ENCODE measurements at places on chromosomes 1 and 21. TPM values are rescaled to one million over a fixed set of nuclear protein-coding genes. Genes with fewer than 3 reads are reported as not detected.

The PCSK9 gene
- total RNA-seq: 0.28 TPM

The KIAA1614 gene
- 12.3 TPM for total RNA-seq

The RHD gene
- not detected for total RNA-seq

The FLG2 gene
- not detected for total RNA-seq

The NTPCR gene
- 40.2 TPM for total RNA-seq

The SNX7 gene
- 34.6 TPM for total RNA-seq

The TGFB2 gene
- total RNA-seq: 12.2 TPM

The SLC45A3 gene
- 7.2 TPM for total RNA-seq

The KRTAP7-1 gene
- not detected for total RNA-seq

The PROX1 gene
- 6.6 TPM for total RNA-seq

The AQP10 gene
- not detected for total RNA-seq

The SZT2 gene
- total RNA-seq: 66.8 TPM

The SNX27 gene
- total RNA-seq: 46.3 TPM

The GPR25 gene
- total RNA-seq: 0.19 TPM

The SELENOF gene
- total RNA-seq: 239 TPM

The TPTE gene
- total RNA-seq: not detected

The C1orf50 gene
- 7.5 TPM for total RNA-seq

- no peak overlapping the region for H3K27ac ChIP-seq
- no peaks in the 10 kb centered on the region for H3K4me1 ChIP-seq
- H3K4me3 ChIP-seq: no peak overlapping the region
- H3K27me3 ChIP-seq: no peaks in the 10 kb centered on the region
Measured at GRCh38 chr1:247295274-247295684, 36.4 kb downstream of the ZNF496 start.

DNA sequence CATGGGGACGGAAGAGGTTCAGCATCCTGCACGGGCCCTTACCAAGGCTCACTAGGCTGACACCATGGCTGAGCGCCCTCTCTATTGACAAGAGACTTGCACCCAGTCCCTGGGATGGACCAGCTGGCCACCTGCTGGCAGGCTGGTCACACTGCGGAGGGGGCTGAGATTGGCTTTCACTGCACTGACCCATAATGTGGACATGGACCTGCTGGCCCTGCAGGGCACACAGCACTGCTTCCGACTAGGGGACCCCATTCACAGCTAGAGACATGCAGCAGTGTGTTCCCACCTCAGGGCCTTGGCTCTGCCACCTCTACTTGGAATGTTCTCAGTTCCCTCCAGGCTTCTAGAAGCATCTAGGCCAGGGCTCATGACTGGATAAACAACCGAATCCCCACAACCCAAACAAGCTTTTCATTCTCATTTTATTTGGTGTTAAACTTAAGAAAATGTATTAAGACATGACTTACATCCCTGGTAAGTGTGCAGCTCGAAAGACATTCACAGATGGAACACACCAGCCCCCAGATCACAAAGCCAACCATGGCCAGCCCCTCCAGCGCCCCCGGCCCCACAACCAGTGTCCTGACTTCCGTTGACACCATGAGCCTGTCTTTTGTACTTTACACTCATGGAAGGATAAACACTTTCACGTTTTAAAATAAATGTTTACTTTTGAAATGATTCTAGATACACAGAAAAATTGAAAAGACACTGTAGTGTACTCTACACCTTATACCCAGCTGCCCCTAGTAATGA lies 9.3 kb upstream of the SRARP start:
- no peak overlapping the region for H3K4me3 ChIP-seq
- H3K27me3 ChIP-seq: no peaks in the 10 kb centered on the region
- peak; percentile 42 for DNase-seq
- no peaks in the 10 kb centered on the region for H3K36me3 ChIP-seq
- no peaks in the 10 kb centered on the region for H3K4me1 ChIP-seq

GRCh38 chr1:64675718-64676345 lies 69.0 kb upstream of the RAVER2 start:
- no peak overlapping the region for H3K27ac ChIP-seq
- DNase-seq: no peak
- no peak overlapping the region for H3K4me3 ChIP-seq

DNA sequence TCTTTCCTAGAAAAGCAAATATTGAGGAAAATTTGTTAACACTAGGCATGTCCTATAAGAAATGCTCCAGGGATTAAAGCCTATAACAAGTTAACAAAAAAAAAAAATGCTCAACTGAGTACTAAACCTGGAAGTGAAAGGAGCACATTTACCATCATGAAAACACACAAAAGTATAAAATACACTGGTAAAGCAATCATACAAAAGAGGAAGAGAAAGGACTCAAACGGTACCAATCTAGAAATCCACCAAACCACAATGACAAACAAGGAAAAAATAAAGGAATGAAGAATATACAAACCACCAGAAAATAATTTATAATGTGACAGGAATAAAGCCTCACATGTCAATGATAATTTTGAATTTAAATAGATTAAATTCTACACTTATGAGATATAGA lies 21.2 kb downstream of the CD1E start:
- DNase-seq: no peak
- no peaks in the 10 kb centered on the region for H3K36me3 ChIP-seq
- H3K27ac ChIP-seq: no peak overlapping the region
- no peak overlapping the region for H3K4me3 ChIP-seq

- no peak for DNase-seq
- no peak overlapping the region for H3K4me3 ChIP-seq
- no peaks in the 10 kb centered on the region for H3K36me3 ChIP-seq
- H3K27me3 ChIP-seq: no peaks in the 10 kb centered on the region
- no peak overlapping the region for H3K27ac ChIP-seq
Measured at GRCh38 chr1:114113411-114114184, 40.1 kb downstream of the SYT6 start.

- H3K27ac ChIP-seq: no peak overlapping the region
- no peaks in the 10 kb centered on the region for H3K4me1 ChIP-seq
- no peaks in the 10 kb centered on the region for H3K27me3 ChIP-seq
Measured at GRCh38 chr1:37267111-37267835, 207.1 kb upstream of the ZC3H12A start.

- H3K27ac ChIP-seq: no peak overlapping the region
- DNase-seq: no peak
- H3K4me1 ChIP-seq: no peaks in the 10 kb centered on the region
Measured at GRCh38 chr1:178964469-178965330, 61.0 kb upstream of the FAM20B start.

- no peak overlapping the region for H3K27ac ChIP-seq
- H3K36me3 ChIP-seq: no peaks in the 10 kb centered on the region
- no peaks in the 10 kb centered on the region for H3K27me3 ChIP-seq
- H3K4me3 ChIP-seq: no peak overlapping the region
- peaks cover 5% of the 10 kb centered on the region for H3K4me1 ChIP-seq
Measured at GRCh38 chr1:222927031-222927430, 112.2 kb downstream of the DISP1 start.

DNA sequence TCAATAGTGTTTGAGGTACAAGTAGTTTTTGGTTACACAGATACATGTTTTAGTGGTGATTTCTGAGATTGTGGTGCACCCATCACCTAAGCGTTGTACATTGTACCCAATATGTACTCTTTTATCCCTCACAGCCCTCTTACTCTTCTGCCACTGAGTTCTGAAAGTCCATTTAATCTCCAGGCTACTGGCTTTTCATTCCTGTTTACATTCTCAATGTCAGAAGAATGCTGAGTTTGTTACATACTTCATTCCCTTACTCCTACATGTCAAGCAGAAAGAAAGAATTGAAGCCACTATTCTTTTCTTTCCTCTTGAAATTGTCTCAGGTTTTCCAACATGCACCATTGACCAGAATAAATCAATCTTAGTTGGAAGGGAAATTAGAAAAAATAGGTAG lies 1565.9 kb downstream of the PLA2G4A start:
- no peaks in the 10 kb centered on the region for H3K36me3 ChIP-seq
- H3K27ac ChIP-seq: no peak overlapping the region
- DNase-seq: no peak
- H3K4me1 ChIP-seq: no peaks in the 10 kb centered on the region
- H3K27me3 ChIP-seq: no peaks in the 10 kb centered on the region

GRCh38 chr1:1215080-1215676 lies 1.2 kb upstream of the TNFRSF4 start:
- H3K4me3 ChIP-seq: no peak overlapping the region
- no peak for DNase-seq
- no peaks in the 10 kb centered on the region for H3K27me3 ChIP-seq

GRCh38 chr1:175154629-175155472 lies 37.7 kb downstream of the KIAA0040 start:
- H3K27me3 ChIP-seq: no peaks in the 10 kb centered on the region
- H3K36me3 ChIP-seq: no peaks in the 10 kb centered on the region
- H3K27ac ChIP-seq: no peak overlapping the region
- no peaks in the 10 kb centered on the region for H3K4me1 ChIP-seq
- peak; percentile 63 for DNase-seq
- no peak overlapping the region for H3K4me3 ChIP-seq

DNA sequence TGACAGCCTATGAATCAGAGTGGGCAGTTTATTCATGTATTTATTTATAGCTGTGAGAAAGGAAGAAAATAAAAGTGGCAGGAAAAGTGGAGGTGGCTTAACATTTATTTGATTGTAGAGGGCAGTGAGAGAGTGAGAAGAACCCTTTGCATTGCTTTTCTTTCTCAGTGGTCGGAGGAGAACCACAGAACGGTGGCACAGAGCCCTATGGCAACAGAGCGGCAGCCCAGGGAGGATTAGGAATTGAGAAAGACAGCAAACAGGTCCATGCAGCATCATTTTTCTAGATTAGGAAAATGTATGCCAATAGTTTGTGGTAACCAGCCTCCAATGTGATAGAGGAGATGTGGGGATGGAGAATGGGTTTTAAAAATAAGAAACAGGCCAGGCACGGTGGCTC lies 53.1 kb downstream of the NMNAT2 start:
- H3K4me1 ChIP-seq: no peaks in the 10 kb centered on the region
- H3K4me3 ChIP-seq: no peak overlapping the region
- no peaks in the 10 kb centered on the region for H3K27me3 ChIP-seq
- H3K36me3 ChIP-seq: no peaks in the 10 kb centered on the region
- no peak for DNase-seq

DNA sequence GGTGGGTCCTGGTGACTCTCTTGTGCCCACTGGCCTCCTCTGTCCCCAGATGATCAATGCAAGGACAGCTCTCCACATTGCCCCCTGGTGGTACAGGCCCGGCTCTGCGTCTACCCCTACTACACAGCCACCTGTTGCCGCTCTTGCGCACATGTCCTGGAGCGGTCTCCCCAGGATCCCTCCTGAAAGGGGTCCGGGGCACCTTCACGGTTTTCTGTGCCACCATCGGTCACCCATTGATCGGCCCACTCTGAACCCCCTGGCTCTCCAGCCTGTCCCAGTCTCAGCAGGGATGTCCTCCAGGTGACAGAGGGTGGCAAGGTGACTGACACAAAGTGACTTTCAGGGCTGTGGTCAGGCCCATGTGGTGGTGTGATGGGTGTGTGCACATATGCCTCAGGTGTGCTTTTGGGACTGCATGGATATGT lies 10.8 kb downstream of the ADAMTSL4 start:
- peaks cover 4% of the 10 kb centered on the region for H3K36me3 ChIP-seq
- H3K27me3 ChIP-seq: no peaks in the 10 kb centered on the region
- H3K4me3 ChIP-seq: no peak overlapping the region
- H3K27ac ChIP-seq: peak overlapping the region; percentile 100
- H3K4me1 ChIP-seq: peaks cover 3% of the 10 kb centered on the region
- DNase-seq: peak; percentile 78

DNA sequence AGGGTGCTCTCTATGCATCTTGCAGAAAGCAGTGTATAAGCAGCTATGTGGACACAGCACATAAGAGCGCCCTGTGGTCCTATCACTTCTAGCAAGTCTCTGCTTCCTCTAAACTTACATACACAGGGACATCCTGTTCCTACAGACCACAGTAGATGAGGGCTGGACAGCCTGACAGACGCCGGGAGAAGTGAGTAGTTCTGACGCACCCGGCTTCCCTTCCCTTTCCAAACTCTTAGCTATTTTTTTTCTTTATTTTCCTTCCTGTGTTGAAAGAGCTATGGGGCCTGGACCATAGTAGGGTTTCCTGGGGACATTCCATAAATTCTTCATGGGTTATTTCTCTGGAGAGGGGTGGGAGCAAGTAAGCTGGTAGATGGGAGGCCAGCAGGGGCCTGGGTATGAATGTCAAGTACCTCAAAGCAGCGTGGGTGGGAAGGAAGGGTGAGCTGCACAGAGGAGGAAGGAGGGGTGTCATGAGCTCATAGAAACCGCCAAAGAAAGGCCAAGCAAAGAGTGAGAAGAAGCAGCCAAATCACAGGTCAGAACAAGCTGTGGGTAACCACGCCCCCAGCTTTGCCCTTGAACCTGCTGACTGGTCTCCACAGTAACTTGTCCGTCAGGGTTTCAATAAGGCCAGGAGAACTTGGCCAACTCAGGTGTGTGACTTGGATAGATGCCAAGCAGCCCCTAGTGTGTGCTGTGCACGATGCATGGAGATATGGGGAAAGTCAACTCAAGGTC lies 36.6 kb downstream of the PLXNA2 start:
- H3K36me3 ChIP-seq: no peaks in the 10 kb centered on the region
- no peak overlapping the region for H3K4me3 ChIP-seq
- peaks cover 22% of the 10 kb centered on the region for H3K4me1 ChIP-seq
- H3K27ac ChIP-seq: peak overlapping the region; percentile 11
- no peaks in the 10 kb centered on the region for H3K27me3 ChIP-seq

GRCh38 chr1:207248544-207249198 lies 72.8 kb upstream of the CD55 start:
- H3K4me1 ChIP-seq: no peaks in the 10 kb centered on the region
- H3K27ac ChIP-seq: no peak overlapping the region
- no peaks in the 10 kb centered on the region for H3K36me3 ChIP-seq
- H3K4me3 ChIP-seq: no peak overlapping the region

GRCh38 chr1:47725000-47725473 lies 272.1 kb downstream of the TRABD2B start:
- DNase-seq: no peak
- H3K4me3 ChIP-seq: no peak overlapping the region
- no peaks in the 10 kb centered on the region for H3K36me3 ChIP-seq
- peaks cover 3% of the 10 kb centered on the region for H3K27me3 ChIP-seq

GRCh38 chr1:97348599-97349265 lies 572.1 kb downstream of the DPYD start:
- H3K27ac ChIP-seq: no peak overlapping the region
- H3K27me3 ChIP-seq: no peaks in the 10 kb centered on the region
- H3K4me3 ChIP-seq: no peak overlapping the region
- no peak for DNase-seq
- H3K4me1 ChIP-seq: no peaks in the 10 kb centered on the region

GRCh38 chr1:21930080-21930571 lies 7.0 kb downstream of the HSPG2 start:
- no peaks in the 10 kb centered on the region for H3K27me3 ChIP-seq
- H3K27ac ChIP-seq: no peak overlapping the region
- H3K4me3 ChIP-seq: no peak overlapping the region
- no peak for DNase-seq

- no peak for DNase-seq
- no peak overlapping the region for H3K27ac ChIP-seq
- no peaks in the 10 kb centered on the region for H3K36me3 ChIP-seq
- H3K4me1 ChIP-seq: no peaks in the 10 kb centered on the region
- no peak overlapping the region for H3K4me3 ChIP-seq
Measured at GRCh38 chr1:23897083-23897482, 16.1 kb downstream of the CNR2 start.

Measured in kidney (tissue), 22 donors.